ENCODE measurements at places on chromosomes 3 and 15. TPM values are rescaled to one million over a fixed set of nuclear protein-coding genes. Genes with fewer than 3 reads are reported as not detected.

SLCO3A1 gene
- total RNA-seq, result 46.8 TPM

DNA sequence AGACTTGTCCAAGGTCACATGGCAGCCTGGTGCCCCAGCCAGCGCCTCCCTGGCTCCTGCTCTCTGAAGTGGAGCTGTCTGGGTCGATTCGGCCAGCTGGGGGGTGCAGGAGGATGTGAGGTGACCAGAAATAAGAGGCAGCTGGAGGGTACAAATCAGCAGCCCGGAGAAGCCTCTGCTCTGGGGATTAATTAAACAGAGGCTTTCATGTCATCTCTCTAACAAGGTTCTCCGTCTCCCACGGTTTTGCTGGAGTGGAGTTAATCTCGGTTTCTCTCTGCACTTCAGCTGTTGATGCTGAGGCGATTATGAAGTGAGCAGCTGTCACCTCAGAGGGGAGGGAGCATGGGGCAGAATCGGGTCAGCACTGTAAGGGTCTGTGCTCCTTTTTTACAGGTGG lies 236.8 kb downstream of the TLE3 start:
- DNase-seq, result no peak

DNA sequence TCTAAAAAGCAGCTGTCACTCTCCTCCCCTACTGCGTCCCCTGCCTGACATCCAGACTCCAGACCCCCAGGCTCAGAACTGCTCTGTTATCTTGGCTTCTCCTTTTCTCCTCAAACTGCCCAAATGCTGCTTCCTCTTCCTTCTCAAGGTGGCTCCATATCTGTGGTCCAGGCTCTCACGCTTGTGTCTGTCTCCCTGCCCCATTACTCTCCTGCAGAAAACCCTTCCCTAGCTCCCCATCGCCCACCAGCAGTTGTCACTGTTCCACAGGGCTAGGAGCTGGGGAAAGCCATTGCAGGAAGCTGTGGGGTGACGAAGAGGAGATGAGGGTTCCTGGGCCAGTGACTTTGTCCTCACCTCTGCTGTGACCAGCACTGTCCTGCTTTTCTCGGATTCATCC lies 30.7 kb upstream of the CGNL1 start:
- DNase-seq, result no peak

GRCh38 chr15:90680371-90680935 lies 36.7 kb upstream of the BLM start:
- no peak for DNase-seq

GPR27 gene
- 1.0 TPM for total RNA-seq

BDH1 gene
- 58.7 TPM for total RNA-seq

DNA sequence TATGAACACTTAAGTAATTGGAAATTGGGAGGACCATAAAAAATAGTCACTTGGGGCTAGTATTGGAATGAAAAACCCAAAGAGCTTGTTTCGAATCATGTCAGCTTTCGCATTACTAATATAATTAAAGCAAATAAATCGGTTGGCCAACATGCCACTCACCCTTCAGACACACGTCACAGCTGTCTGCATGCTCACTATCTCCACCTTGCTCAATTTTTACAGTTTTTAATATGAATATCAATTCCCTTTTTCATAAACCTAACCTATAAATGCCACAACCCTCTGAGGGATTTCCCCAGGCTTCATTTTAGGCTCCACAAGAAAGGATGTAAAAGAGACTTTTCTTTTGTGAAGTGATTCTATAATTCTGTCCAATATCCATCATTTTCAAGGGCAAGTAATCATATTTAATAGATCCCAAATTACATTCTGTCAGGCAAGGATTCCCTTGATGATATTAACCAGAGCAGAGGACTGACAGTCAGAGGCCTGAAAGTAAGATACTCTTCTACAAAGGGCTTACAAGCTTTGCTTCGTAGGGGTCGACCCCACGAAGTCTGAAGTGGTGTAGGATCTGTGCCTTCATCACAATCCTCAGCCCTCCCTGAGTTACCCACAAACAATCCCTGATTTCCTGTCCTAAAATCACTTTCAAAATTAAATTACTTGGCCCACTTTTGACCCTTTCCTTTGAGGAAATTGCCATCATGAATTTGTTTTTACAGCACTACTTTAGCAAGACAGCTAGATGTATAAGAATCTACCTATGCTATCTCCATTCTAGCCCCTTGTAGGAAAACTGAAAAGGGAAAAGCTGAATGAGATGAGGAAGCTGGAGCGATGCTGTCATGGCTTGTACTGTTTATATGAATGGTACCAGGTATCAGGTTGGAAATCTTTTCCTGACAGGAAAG lies 44.5 kb downstream of the NANOGP8 start:
- DNase-seq, result no peak

Measured in activated CD4-positive, alpha-beta T cell treated with anti-CD3 and anti-CD28 coated beads, Interleukin-2, amount 10 ng/mL, durations not matched to agents 7 days and 5 days (primary cell).